ENCODE measurements at places on chromosomes 5 and 9.

GRCh38 chr9:1871626-1872419 is 143.3 kb upstream of the SMARCA2 start:
- peak; percentile 1 for DNase-seq

- peak; percentile 90 for DNase-seq
Measured at GRCh38 chr9:120402741-120403542, 177.0 kb downstream of the CDK5RAP2 start.

DNA sequence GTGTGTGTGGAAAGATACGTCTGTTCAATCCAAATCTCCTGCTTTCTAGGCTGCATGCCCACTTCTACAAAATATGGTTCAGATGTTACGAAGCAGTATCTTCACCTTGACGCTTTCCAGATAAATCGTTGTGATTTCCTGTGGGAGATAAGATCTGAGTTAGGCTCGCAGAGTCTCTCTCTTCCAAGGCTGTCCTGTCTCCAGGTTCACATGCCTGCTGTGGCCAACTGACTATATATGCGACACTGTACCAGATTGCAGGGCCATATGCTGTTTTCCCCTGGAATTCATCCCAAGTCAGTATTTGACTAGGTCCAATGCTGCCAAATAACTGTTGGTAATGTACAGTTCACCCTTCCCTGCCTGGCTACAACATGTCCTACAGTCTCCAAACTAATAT is 47.9 kb downstream of the TMEM252 start:
- no peak for DNase-seq

GRCh38 chr9:73565833-73566465 is 414.3 kb downstream of the ANXA1 start:
- DNase-seq = peak; percentile 62

GRCh38 chr5:65192331-65192730 is 289.4 kb downstream of the ADAMTS6 start:
- DNase-seq = no peak

GRCh38 chr9:14289916-14290315 is 24.0 kb downstream of the NFIB start:
- DNase-seq = no peak

GRCh38 chr9:16386827-16387077 is 483.7 kb downstream of the BNC2 start:
- no peak for DNase-seq

- DNase-seq = no peak
Measured at GRCh38 chr5:40607202-40607601, 72.5 kb upstream of the PTGER4 start.

- no peak for DNase-seq
Measured at GRCh38 chr5:178396796-178397720, 164.5 kb upstream of the PHYKPL start.

DNA sequence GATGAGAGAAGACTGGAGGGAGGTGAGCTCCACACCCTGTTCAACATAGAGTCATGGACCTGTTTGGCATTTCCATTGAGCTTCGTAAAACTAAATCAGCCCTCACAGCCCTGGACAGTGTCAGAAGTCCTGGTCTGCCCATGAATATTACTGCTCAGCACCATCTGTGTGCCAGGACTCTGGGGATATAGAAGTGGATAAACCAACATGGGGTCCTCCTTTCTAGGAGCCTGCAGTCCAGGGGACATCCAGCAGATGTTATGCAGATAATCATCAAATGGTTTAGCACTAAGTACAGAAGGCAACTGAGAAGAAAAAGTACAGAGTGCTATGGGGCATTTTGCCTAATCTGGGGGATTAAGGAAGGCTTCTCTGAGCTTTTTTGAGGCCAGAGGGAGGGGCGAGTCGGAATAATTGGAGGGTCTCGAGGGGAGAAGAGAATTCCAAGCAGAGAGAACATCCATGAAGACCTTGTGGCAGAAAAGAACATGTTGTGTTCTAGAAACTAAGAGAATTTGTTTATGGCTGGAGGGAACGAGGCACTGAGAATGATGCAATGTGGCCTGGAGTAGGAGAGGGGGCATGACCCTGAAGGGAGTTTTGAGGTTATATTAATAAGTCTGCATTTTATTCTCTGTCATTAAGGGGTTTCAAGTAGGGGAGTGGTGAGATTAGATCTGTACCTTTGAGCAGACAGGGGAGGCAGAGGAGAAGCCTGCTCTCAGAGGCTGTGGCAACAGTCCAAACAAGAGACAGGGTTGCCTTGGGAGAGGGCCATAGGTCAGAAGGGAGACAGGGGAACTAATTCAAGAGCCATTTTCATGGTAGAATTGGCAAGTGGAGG is 63.5 kb upstream of the SLC2A8 start:
- DNase-seq = no peak

DNA sequence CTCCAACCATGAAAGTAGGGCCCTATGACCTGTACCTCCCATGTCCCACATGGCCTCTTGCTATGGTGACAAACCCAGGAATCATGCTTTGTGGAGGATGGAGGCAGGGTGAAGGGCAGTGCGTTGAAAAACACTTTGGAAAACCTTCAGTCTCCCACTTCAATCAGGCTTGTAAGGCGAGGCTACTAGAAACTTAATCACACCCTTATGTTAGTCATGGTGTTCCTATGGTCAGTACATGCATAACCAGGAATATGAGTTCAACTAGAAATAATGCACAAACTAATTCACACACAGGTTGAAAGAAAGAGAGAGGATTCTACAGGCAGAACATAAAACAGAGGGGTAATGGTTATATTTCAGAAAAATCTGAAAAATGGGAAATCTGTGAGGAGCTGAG is 601.1 kb downstream of the KCTD16 start:
- no peak for DNase-seq

DNA sequence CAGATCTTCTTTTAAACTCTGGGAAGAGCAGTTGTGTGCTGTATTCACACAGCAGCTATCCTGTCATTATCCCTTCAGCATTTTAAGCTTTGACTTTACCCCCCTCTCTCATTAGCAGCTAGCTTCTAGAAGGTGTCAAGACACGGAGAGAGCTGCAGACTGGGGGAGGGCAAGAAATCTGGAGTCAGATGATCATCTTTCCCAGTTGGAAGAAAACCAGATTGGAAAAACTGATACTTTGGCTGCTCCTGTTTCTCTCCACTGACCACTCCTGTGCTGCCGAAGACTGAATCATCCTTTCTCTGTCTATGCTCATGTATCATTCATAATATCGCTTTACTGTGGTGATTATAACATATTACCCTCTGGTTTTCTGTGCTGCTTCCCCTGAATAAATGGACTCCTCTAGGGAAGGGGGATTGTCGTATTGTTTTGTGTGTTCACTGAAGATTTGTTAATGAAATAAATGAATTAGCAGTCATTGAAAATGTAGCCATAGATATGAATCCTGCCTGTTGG is 75.1 kb downstream of the SH3GL2 start:
- no peak for DNase-seq

GRCh38 chr5:40615586-40616170 is 64.0 kb upstream of the PTGER4 start:
- no peak for DNase-seq

DNA sequence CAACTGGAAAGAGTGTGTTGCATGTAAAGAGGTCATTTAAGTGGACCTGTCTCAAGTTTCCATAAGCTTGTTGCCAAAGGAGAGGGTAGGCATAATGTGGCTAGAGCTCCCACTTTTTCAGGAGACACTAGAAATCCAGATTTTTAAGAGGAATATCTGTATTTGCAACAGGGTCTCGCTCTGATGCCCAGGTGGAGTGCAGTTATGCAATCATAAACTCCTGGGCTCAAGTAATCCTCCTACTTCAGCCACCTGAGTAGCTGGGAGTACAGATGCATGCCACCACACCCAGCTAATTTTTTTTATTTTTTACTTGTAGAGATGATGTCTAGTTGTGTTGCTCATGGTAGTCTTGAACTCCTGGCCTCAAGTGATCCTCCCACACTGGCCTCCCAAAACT is 183.5 kb downstream of the NIPBL start:
- no peak for DNase-seq

DNA sequence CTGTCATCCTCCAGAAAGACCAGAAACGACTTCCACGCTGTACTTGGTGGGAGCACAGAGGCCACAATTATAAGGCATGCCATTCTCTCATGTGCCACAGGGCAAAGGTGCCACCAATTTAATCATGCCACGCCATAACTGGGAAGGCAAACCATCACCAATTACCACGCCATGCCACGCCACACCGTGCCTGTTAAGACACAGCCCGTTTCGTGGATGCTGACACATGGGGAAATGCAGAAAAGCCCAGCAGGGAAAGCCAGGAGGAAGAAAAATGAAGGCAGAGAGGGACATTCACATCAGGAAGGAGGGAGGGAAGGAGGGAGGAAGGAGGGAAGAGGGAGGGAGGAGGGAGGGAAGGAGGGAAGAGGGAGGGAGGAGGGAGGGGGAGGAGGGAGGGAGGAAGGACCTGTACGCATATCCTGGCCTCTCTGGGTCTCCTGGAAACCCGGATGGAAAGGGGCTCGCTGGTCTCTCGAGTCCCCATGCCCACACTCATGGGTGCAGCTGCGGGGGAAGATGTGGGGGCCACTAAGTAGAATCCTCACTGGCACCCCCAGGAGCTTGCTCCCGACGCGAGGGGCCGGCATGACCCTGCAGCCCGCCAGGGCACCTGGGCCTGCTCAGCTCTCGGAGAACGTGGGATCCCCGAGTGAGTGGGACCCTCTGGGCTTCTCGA is 61.7 kb upstream of the UBAC1 start:
- DNase-seq = no peak

GRCh38 chr9:85510830-85511504 is 230.8 kb downstream of the AGTPBP1 start:
- DNase-seq = no peak

DNA sequence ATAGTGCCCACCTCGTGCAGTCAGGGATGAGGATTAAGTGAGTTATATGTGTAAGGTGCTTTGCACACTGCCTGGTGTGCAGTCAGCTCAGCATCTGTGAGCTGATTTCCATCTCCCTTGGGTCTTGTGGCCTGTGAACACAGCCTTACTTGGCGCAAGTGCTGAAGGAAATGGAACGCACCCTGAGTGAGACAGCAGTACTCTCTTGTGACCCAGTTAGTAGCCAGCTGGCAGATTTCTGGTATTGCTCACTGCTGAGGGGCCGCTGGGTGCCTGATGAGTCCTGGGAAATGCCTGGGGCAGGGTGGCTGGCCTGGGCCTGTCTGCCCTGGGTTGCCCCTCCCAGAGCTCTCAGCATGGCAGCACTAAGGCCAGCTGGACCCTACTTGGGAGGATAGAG is 90.9 kb upstream of the BOD1 start:
- peak; percentile 35 for DNase-seq

DNA sequence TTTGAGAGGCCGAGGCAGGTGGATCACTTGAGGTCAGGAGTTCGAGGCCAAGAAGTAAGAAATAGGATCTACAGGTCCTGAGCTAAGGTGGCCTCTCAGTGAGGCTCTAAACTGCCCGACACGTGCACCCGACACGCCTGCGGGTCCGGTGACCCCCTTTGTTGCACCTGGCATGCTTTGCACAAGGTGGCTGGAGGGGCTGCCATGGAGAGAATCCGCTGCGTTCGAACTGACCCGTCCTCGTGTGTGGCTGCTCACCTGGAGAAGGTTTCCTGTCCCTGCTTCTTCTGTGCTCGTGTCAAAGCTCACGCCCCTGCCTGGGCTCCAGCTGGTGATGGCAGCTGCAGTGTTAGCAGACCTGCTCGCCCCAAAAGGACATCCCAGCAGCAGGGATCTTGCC is 5.7 kb upstream of the OLFM1 start:
- no peak for DNase-seq

DNA sequence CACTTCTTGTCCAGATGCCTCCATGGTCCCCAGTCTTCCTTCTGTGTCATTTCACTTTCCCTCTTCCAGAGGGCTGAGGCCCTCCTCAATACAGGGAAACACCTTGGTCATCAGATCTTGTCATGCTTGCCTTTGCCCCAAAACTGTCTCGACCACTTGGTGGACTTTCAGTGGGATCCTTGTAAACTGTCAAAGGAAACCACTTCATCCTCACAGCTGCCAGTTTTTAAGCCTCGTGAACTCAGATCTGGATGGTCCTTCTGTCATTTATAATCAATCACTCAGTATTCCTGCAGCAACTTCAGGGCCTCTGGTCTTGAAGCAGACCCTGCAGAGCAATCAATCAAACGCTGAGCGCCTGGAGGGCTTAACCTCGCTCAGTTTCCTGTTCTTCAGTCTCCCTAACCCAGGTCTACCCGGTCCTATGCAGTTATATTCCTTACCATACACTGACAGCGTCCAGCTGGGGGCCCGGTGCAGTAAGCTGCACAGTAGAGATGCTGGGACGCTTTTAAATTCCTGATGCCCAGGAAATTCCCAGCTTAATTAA is 74.6 kb downstream of the GOLPH3 start:
- DNase-seq = no peak

GRCh38 chr5:141605523-141606277 is 13.1 kb downstream of the DIAPH1 start:
- DNase-seq = no peak
